ENCODE measurements at places on chromosomes 13 and 19.

GRCh38 chr19:19461306-19461670, 54.1 kb downstream of the TSSK6 start:
- DNase-seq: no peak

GRCh38 chr19:5624018-5624663, 1.3 kb downstream of the SAFB start:
- no peak for DNase-seq

DNA sequence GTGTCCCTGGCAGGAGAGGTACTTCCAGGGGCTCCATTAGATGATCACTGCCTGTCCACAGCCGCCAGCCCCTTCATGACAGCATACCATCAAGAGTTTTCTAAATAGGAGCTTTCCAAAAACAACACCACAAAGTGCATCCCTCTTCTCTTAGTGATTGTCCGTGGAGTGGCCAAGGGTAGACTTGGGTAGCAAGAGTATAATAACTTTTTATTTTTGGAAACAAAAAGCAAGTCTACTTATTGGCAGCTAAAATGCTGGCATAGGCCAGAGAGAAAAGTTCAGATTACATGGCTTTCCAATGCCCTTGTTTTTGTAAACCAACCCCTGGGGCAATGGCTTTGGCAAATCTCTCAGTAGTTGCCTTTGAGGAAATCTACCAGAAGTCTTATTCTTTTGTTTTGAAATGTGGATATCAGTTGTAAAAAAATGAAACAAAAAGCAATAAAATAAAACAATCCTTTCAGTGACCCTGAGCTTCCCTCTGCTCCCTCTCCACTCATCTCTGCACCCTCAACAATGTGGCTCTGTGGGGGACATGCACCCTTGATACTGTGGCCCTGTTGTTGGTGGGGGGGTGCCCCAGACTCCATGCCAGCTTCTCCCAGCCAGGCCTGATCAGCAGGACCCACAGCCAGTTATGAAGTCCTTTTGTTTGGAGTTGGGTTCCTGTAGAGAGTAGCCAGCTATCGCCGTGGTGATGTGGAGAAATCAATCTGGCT, 294.1 kb downstream of the DLEU7 start:
- no peak for DNase-seq

- DNase-seq: no peak
Observed at GRCh38 chr19:29944390-29945012, 2.5 kb downstream of the URI1 start.

- no peak for DNase-seq
Observed at GRCh38 chr13:26693749-26694463, 66.7 kb downstream of the GPR12 start.

GRCh38 chr19:19338082-19338481, 17.5 kb downstream of the MAU2 start:
- DNase-seq: no peak

GRCh38 chr13:30033681-30034457, 183.5 kb upstream of the UBL3 start:
- DNase-seq: no peak

- DNase-seq: no peak
Observed at GRCh38 chr13:28620011-28620830, 38.7 kb upstream of the POMP start.

GRCh38 chr19:2274185-2274711, 7.7 kb downstream of the PEAK3 start:
- DNase-seq: no peak

- no peak for DNase-seq
Observed at GRCh38 chr13:42021851-42022250, 26.6 kb upstream of the DGKH start.

- no peak for DNase-seq
Observed at GRCh38 chr19:12156223-12157058, at the start of gene ZNF625. Gene ZNF625, minus strand, starts transcription at chr19:12156734. Its CDS starts 176 bp downstream, at chr19:12156558.

GRCh38 chr19:37905946-37906868, at the start of gene WDR87:
Gene WDR87, minus strand, starts transcription at chr19:37906594. Its CDS starts 8,355 bp downstream, at chr19:37898239.
- peak; percentile 24 for DNase-seq

GRCh38 chr19:4067396-4068046, 822 bp upstream of the ZBTB7A start:
- no peak for DNase-seq

- DNase-seq: no peak
Observed at GRCh38 chr19:46813839-46814358, 25.5 kb upstream of the SLC1A5 start.

- no peak for DNase-seq
Observed at GRCh38 chr19:47765523-47766358, 12.8 kb upstream of the SELENOW start.

- no peak for DNase-seq
Observed at GRCh38 chr13:104705031-104705750, 1639.0 kb upstream of the SLC10A2 start.

DNA sequence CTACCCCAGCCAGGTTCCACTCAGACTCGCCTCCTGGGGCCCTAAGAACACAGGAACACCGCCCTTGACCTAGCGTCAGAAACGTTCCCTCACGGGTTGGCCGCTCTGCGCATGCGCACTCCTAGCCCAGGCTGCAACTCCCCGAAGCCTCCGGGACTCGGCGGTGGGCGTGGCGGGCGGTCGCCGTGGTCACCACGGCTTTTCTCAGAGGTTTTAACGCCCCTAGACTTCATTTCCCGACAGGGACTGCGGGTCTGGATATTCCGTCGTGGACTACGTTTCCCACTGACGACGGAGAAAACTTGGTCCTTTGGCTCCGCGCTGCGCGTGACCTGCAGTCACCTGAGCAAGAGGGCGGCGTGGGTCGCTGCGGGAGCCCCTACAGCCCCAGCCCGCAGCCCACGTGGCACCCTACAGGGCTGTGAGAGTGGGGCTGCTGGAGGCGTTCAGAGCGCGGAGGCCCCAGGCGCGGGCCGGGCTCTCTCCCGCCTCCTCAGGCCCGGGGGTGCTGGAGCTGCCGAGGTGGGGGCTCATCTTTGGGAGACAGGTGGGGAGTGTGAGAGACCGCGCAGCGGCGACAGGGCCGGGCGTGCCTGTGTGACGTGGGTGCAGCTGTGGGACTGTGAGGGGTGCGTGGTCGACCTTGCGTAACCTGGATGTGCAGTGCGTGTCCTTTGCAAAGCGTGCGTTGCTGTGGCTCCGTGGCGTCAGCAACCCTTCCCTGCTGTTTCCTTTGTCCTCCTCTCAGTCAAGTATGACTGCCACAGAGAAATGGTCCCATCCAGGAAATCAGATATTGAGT, 38.0 kb upstream of the ZNF573 start:
- DNase-seq: no peak

- no peak for DNase-seq
Observed at GRCh38 chr19:7860714-7861618, 13.2 kb downstream of the PRR36 start.

- no peak for DNase-seq
Observed at GRCh38 chr13:113058988-113059850, 46.4 kb upstream of the F7 start.

DNA sequence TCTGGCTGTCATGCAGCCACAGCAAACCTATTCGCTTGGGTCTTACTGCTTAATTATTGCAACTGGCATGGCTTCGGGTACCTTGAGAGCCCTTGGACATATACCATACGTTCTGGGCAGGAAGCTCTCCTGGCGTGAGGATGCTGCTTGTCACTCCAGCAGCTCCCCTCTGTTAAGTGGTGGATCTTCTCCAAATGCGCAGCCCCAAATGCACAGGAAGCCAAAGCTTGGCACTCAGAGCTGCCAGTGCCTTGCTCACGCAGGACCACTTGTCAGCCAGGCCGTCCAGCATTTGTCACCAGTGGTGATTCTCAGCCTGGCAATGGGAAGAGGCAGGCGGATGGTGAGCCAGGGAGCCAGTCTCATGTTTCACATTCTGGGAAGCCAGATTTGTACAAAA, 158.6 kb downstream of the KATNAL1 start:
- DNase-seq: no peak
